ENCODE measurements at places on chromosomes 11 and 22. TPM values are rescaled to one million over a fixed set of nuclear protein-coding genes. Genes with fewer than 3 reads are reported as not detected.

DNA sequence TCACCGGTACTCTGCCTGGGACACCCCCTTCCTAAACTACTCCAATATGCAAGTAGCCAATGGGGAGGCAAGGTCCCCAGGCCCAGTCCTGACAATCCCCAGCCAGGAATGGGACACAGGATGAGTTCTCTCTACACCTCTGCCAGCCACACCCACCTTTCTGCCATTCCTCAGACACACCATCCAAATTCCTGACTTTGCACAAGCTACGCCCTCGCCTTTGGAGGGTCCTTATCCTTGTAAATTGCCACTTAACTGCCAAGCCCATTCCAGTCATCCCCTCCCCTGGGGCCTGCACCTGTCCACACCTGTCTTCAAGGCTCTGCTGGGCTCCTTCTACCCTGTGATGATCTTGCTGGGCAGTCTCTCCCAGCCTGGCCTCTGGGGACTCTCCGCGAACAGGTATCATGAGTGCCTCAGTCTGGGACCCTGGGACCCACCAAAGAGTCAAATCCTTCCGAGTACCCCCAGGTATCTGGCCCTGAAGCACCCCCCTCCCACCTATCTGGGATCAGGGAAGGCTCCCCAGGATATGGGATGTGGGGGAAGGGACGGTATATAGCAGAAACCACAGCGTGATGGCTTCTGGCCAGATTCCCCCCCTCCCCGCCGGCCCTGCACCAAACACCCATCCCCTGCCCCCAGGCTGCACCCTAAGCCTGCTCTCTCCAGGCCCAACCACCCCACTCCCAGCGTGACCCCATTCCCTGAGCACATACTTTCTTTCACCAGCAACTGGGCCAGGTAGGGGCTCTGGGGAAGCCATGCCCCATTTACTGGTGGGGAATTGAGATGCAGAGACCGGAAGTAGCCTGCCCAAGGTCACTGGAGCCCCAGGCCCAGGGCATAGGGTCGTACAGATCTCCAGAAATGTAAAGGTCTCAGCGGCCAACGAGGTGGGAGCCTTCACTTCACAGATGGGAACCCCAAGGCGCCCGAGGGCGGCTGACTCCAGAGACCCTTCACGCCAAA lies 806 bp downstream of the ARAP1 start:
- no peak for DNase-seq
- H3K4me1 ChIP-seq, result peaks cover 33% of the 10 kb centered on the region
- peak overlapping the region; percentile 85 for H3K27ac ChIP-seq
- H3K36me3 ChIP-seq, result peaks cover 3% of the 10 kb centered on the region
- H3K27me3 ChIP-seq, result no peaks in the 10 kb centered on the region

- no peak overlapping the region for H3K4me3 ChIP-seq
- H3K27ac ChIP-seq, result no peak overlapping the region
- H3K27me3 ChIP-seq, result peaks cover under 1% of the 10 kb centered on the region
- H3K4me1 ChIP-seq, result peaks cover 11% of the 10 kb centered on the region
- H3K36me3 ChIP-seq, result peaks cover 3% of the 10 kb centered on the region
- DNase-seq, result no peak
Observed at GRCh38 chr11:27512238-27512637, 5.7 kb upstream of the LIN7C start.

DNA sequence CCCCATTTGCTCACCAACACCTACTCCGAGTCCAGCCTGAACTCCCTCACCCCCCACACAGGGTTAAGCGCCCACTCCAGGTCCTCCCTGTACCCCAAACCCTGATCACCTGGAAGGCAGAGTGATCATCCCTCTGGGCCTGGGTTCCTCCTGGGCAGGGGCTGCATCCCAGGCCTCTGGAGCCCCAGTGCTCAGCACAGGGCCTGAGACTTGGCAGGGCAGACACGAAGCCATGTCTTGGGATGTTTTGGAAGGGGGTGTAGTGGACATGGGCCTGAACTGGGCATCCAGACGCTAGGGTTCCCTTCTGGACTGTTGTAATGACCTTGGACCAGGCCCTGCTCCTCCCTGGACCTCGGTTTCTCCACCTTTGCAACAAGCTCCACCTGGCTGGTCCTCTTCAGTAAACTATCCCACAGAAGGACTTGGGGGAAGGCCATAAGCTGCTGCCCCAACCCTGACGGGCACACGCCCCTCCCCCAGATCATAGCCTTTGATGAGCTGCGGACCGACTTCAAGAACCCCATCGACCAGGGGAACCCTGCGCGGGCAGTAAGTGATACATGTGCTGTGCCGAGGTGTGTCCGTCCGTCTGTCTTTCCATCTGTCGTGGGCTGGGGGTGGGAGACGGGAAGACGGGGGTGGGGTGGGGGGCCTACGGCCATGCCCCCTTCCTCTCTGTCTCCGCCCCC lies 3.9 kb downstream of the CNIH2 start:
- peaks cover 1% of the 10 kb centered on the region for H3K36me3 ChIP-seq
- peaks cover 3% of the 10 kb centered on the region for H3K27me3 ChIP-seq
- H3K27ac ChIP-seq, result peak overlapping the region; percentile 10
- no peak for DNase-seq
- peaks cover 26% of the 10 kb centered on the region for H3K4me1 ChIP-seq

GRCh38 chr22:33781411-33781810 lies 138.9 kb downstream of the LARGE1 start:
- no peaks in the 10 kb centered on the region for H3K36me3 ChIP-seq
- H3K27me3 ChIP-seq, result no peaks in the 10 kb centered on the region
- DNase-seq, result no peak
- H3K4me1 ChIP-seq, result no peaks in the 10 kb centered on the region
- H3K4me3 ChIP-seq, result no peak overlapping the region

The DDI1 gene
- total RNA-seq, result not detected

DNA sequence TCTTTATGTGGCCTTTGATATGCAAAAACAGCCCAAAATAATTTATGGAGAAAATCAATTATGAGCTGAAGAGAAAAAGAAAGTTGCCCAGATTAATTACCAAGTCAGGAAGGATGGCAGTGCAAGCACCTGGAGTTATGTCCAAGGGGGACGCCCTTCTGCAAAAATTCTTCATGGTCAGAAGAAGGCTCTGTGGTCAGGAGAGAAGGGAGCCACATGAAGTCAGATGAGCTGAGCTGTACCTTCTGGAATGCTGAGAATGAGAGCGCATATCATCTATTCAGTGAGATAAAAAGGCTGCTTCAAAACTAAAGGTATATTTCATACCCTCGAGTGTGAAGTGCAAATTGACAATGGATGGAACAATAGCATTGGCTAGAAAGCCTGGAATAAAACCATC lies 607.4 kb downstream of the NTM start:
- no peaks in the 10 kb centered on the region for H3K27me3 ChIP-seq
- no peak overlapping the region for H3K27ac ChIP-seq
- DNase-seq, result no peak

GRCh38 chr11:79017811-79018210 lies 423.0 kb downstream of the TENM4 start:
- peaks cover 6% of the 10 kb centered on the region for H3K4me1 ChIP-seq
- H3K4me3 ChIP-seq, result no peak overlapping the region
- DNase-seq, result no peak
- H3K27me3 ChIP-seq, result peaks cover 31% of the 10 kb centered on the region

The SMIM35 gene
- 3.2 TPM for total RNA-seq

The DNAJB7 gene
- total RNA-seq, result not detected
